ENCODE measurements at places on chromosomes 2 and 18.

GRCh38 chr2:55809875-55810621 lies 113.5 kb downstream of the EFEMP1 start:
- no peak for DNase-seq

- DNase-seq, result no peak
Observed at GRCh38 chr2:176205126-176205525, 16.7 kb downstream of the HOXD1 start.

- DNase-seq, result no peak
Observed at GRCh38 chr18:59446012-59446411, 86.9 kb upstream of the LMAN1 start.

DNA sequence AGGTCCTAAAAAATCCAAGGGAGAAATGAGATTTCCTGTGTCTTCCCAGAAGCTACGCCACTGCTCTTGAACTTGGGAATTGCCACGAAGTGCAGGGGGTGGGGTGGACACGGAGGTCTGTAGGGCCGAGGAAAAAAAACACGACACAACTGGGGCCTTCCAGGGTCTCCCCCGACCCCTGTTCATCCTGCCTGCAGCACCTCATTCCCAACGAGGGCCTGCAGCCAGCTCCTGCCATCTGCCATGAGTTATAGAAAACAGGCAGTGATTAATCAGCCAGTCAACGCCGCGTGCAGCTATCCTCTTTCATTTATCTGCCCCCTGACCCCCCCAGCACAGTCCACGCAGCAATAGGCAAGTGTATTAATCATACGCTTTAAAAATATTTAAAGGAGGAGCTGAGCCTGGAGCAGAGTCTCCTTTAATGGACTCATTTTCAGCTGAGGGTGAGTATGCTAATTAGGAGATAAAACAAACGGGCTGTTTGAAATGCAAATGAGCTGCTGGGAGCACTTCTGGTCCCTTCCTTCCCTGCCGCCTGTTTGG lies 209.9 kb downstream of the TFCP2L1 start:
- no peak for DNase-seq

GRCh38 chr2:180872255-180872654 lies 108.2 kb upstream of the UBE2E3 start:
- no peak for DNase-seq

GRCh38 chr2:230205721-230206120 lies 14.1 kb downstream of the SP110 start:
- DNase-seq, result no peak

DNA sequence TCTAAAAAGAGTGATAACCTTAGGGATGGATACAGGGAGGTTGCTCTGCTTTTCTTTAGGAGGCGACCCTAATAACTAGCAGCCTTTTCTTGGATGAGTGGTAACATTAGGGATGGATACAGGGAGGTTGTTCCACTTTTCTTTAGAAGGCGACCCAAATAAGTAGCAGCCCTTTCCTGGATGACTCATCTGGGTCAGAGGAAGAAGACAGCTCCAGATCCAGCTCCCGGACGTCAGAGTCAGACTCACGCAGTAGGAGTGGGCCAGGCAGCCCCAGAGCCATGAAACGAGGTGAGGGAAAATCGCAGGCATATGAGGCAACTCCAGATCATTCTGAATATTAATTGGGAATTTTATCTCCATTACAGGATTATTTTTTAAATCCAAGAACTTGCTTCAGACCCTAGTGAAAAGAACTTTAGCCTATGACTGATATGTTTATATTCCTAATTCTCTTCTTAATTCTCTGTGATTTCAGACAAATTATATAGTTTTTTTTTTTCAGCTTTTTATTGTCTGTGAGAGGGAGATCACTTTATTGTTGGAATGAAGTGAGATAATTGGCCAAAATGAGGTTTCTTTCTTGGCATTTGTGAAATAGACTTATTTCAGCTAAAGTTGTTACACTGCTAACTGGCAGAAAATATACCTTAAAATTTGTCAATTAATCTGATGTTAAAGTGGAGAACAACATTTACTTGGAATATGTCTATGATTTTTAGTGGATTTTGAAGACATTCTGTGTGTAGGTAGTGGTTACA lies 31.2 kb upstream of the C1GALT1C1L start:
- DNase-seq, result no peak

- DNase-seq, result no peak
Observed at GRCh38 chr2:144859716-144860115, 339.8 kb upstream of the ZEB2 start.

GRCh38 chr2:144439993-144440392 lies 79.9 kb downstream of the ZEB2 start:
- no peak for DNase-seq

GRCh38 chr2:65722028-65722778 lies 289.8 kb upstream of the SPRED2 start:
- no peak for DNase-seq

GRCh38 chr18:10232062-10232461 lies 222.4 kb upstream of the APCDD1 start:
- DNase-seq, result no peak

DNA sequence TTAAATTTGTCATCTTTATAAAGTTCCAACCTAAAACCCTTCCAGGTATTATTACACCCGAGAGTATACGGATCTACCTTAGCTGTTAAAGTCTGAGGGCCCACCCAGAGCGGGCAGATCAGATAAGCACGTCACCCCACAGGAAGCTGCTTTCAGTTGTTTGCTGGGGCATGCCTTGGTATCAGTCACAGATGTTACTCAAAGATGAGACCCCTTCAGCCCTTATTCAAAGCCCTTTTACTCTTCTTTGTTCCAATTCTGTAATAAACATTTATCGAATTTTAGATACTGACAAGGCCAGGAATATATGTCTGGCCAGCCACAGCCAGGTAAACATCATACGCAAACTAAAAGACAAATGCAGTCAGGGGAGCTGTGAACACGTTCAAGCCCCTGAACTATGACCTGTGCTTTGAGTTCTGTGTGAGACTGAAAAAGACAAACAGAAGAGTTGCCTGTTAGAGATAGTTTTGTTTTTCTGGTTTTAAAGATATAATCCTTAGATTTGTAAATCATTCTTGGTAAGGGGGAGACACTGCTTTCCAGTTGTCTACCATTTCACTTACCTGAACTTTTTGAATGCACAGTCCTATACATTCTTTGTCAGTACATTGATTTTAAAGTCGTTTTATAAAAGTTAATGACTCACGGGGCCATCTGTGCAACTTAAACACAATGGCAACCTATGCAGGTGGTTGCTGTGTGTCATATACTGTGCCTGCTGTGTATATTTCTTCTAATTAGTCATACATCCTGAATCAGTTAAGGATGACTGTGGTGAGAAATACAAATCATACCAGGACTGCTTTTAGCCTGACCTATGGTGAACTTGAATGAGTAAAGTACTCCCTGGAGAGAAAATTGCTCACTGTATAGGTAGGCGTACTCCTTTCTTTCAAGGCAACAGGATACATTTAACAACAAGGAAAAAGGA lies 100.5 kb upstream of the ITPRID2 start:
- no peak for DNase-seq

DNA sequence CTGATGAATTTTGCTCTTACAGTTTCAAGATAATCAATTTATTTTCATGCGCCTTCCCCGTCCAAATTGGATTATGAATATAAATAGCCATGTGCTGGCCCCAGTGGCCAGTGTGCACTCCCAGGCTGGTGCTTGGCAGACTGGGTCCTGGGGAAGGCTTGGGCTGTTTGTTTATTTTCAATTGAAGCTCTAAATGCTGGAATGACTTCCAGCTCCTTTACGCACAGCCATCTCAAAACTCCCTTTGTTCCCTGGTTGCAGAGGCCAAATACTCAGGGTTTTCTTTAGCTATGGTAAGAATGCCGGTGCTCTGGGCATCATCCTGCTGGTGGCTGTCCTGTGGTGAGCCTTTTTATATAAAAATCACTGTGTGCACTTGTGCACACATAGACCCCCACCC lies 131.5 kb downstream of the PRKCE start:
- no peak for DNase-seq

- DNase-seq, result no peak
Observed at GRCh38 chr18:50341443-50341842, 33.4 kb upstream of the SKA1 start.

GRCh38 chr2:98935111-98935770 lies 784 bp downstream of the CRACDL start:
- DNase-seq, result no peak

- DNase-seq, result no peak
Observed at GRCh38 chr2:102166189-102166845, 20.5 kb upstream of the IL1RL2 start.

DNA sequence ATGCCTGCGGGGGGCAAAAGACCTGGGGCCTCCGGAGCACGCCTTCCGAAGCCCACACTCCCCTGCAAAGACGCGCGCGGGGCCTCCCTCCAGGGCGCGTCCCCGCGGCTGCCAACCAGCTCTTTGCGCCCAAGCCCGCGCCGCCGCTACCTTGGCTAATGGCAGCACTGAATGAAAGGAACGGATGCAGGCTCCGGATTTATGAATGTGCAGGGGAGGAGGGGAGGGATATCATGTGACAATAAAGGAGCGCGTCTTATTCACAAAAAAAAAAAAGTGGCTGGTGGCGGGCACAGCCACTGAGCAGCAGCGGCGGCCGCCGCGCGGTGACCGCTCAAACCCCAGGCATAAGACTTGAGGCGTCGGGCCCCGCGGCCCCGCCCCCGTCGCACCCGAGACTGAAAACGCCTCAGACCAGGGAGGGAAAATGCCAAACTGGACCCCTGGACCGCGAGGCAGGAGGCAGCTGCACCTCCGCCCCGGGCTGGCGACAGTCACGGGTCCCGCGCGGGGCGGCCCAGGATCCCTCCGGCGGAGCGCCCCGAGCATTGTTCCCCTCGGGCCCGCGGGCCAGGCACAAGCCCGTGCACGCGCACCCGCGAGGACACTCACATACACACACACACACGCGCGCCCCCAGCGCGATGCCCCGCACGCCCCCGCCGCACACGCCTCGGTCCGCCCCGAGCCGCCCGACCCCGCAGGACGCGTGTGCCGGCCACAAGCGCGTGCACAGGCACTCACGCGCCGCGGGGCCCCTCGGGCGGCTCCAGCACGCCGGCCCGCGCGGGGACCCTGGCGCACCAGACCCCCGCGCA lies 1.6 kb downstream of the SPRED2 start:
- DNase-seq, result peak; percentile 40

DNA sequence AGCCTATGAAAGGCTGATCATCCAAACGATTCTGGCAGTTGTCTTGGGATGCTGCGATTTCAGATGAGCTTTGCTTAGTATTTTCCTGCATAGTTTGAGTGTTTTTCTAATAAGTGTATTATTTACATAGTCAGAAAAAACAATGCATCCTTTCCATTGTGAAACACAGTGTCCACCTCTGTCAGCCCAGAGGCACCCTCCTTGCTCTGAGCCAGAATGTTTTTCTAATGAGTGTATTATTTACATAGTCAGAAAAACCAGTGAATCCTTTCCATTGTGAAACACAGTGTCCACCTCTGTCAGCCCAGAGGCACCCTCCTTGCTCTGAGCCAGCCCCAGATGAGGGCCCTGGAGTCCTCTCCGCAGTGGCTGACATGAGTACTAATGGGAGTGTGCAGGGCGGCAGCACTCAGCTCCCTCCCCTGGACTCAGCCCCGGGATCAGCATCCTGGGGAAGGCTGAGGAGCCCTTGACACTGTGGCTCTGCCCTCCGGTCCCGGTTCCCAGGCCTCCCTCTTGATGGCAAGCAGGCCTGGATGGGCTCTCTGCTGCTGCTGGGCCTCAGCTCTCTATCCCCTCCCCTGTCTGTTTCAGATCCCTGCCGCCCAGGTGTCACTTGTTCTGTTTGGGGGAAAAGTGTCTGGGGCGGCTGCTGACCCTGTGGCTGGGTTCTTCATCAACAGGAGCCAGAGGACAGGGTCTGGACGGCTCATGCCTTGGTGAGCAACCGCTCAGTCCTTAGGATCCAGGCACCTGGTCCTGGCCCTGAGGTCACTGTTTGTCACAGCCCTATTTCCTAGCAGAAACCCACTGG lies 5.9 kb downstream of the MFSD2B start:
- no peak for DNase-seq

DNA sequence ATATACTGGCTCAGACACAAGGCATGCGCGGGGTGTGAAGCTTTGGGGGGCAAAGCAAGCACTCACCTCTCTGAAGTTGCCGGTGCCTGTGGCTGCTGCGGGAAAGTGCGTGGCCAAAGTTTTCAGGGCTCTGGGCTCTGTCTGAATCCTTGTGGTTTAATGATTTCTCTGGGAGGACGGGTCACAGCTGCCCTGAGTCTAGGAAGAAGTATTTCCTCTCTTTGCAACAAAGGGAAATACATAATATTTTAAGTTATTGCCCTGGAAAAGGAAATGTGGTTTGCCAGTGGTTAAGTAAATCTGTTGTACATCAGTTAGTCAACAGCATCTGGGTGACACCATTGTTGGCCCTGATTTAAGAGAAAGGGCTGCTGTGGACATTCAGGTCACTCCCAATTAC lies 56.7 kb upstream of the ZDBF2 start:
- DNase-seq, result no peak

DNA sequence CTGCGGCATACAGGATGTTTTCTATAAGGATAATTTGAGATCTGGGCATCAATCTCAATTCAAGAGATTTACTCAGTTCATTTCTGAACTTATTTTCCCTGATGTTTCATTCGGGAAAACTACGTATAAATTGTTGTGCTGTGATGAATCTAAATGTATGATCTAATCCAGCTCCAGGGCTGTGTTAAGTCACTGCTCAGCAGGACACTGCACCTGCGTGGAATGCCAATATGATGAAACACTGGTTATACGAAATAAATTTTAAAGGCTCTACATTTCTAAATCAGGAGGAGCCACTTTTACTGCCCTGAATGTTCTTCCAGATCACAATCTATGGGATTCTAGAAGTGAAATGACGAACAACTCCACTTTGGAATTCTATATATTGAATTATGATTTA lies 259.0 kb downstream of the HNMT start:
- DNase-seq, result no peak

- DNase-seq, result no peak
Observed at GRCh38 chr2:36059691-36060090, 295.9 kb upstream of the CRIM1 start.

- DNase-seq, result no peak
Observed at GRCh38 chr18:39751161-39751560, 2185.6 kb upstream of the CELF4 start.

- DNase-seq, result no peak
Observed at GRCh38 chr2:74653589-74653984, 460 bp upstream of the SEMA4F start.

DNA sequence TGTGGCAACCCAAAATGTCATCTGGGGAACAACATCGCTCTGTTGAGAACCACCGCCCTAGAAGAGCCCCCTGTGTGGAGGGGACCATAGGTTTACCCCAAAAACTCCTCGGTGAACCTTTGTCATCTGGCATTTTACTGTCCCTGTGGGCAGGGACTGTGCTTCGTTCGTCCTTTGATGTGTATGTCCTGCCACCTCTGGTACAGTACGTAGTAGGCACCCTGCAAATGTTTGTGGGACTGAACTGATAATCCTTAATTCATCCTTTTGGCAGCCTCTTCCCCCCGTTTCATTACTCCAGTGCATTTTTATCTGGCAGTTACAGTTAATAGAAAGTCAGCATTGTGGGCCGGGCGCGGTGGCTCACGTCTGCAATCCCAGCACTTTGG lies 728 bp downstream of the NAPG start:
- no peak for DNase-seq

DNA sequence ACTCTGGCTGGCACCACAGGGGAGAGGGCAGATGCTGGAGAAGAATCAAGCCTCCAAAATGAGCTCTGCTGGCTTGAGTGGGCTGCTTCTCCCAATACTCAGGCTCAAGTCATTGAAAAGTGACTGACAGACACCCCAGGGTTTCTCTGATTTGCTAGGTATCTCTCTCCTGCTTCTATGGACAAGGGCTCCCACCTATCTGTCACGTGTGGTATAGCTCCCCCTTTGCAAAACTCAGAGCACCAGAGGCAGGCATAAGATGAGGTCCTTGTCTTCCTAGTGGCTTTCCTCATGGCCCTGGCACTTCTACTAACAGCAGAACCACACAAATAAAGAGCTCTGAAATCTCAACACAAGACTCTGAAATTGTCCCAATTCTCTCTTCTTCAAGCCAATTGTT lies 105.2 kb downstream of the GALNT14 start:
- no peak for DNase-seq
